ENCODE measurements at places on chromosomes 11 and 22.

- no peak for DNase-seq
Measured at GRCh38 chr11:131582021-131582525, 211.7 kb downstream of the NTM start.

GRCh38 chr11:123338997-123339752 is 90.9 kb upstream of the GRAMD1B start:
- no peak for DNase-seq

- no peak for DNase-seq
Measured at GRCh38 chr11:912266-912665, 1.7 kb upstream of the CHID1 start.

DNA sequence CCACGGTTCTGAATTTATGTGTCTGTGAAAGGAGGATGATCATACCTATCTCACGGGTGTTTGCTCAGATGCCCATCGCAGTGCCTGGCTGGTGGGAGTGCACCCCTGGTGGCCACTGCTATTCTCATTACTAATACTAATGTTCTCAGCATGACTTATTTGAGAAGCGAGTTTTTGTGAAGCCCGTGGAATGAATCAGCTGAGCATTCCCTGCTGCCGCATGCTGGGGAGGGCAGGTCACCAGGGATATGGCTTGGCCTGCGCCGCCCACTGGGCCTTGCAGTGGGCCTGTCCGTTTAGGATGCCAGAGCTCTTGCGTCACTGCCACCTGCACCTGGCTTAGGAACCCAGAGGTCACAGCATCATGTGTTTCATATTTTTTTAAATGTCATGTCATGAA is 16.9 kb downstream of the CTTN start:
- DNase-seq, result no peak

- DNase-seq, result no peak
Measured at GRCh38 chr11:105381941-105382340, 227.9 kb upstream of the GRIA4 start.

DNA sequence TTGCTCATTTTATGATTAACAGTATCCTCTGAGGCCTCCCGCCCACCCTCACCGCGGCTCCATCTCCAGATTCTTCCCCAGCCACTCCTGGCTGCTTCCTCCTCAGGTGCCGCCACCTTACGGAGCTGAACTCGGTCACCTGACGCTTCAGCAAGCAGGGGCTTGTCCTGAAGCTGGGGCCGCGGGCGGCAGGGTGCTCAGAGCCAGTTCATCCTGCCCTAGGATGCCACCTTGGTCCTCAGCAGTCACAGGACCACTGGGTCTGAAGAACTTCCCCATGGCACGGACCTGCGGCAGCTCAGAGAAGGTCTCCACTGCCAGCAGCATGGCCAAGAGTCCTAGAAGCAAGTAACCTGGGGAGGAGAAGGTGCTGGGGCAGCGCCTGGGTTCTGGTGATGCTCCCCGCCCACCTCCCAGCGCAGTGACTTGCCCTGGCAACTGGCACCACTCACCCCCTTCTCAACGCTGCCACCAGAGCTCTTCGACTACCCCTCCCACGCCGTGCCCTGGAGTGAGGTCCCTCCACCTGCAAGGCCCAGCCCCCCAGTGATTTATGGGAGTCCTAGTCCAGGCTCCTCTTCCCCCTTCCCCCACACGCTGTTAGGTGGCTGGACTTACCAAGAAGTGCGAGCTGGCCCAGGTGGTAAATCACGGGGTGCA is 2.6 kb downstream of the KCNK7 start:
- DNase-seq, result no peak

- no peak for DNase-seq
Measured at GRCh38 chr11:81966340-81966739, 767.3 kb downstream of the FAM181B start.

- DNase-seq, result no peak
Measured at GRCh38 chr11:128516886-128517285, 70.5 kb downstream of the ETS1 start.

GRCh38 chr11:78833237-78833636 is 258.6 kb upstream of the NARS2 start:
- DNase-seq, result no peak

GRCh38 chr11:96318850-96319249 is 24.1 kb downstream of the MAML2 start:
- DNase-seq, result no peak

DNA sequence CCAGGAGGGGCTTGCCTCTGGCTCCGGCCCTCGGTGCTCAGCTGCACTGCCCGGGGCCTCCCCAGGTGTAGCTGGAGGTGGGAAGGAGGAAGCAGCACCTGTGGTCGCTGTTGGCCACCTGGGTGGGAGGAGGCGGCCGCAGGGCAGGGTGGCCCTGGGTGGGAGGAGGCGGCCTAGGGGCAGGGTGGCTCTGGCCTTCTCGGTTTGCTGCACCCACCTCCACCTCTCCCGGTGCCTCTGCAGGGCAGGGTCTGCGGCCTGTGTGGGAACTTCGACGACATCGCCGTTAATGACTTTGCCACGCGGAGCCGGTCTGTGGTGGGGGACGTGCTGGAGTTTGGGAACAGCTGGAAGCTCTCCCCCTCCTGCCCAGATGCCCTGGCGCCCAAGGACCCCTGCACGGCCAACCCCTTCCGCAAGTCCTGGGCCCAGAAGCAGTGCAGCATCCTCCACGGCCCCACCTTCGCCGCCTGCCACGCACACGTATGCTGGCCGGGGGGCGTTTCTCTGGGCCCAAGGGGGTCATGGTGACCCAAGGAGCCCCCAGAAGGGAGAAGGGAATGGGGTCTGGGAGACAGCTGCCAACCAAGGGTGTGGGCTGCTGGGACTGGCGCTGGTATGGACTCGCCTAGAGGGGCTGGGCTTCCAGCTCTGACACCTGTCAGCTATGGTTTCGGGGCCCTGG is 20.6 kb downstream of the MUC5AC start:
- DNase-seq, result no peak

DNA sequence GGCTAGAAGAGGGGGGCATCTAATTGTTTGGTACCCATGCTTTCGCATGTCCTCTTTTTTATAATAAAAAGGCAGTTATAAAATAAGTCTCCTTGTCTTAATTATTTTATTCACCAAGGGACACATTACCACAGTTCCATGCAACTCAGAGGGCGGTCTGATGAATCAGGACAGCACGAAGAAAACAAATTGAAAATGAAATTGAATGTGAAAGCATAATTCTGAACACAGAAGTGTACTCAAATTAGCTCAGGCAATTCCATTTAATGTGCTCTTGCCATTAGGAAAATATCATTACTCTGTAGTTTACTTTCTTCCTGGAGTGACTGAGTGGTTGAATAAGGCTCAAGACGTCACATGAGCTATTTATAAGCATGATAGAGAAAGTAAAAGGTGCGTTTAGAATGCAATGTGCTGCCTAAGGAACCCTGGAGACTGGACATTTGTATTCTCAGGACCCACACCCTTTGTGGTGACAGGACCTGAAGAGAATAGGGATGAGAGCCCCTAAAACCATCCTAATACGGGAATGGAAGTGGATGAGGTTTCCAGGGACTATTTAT is 59.6 kb downstream of the MTNR1B start:
- DNase-seq, result no peak

GRCh38 chr11:109815500-109816150 is 277.6 kb upstream of the ZC3H12C start:
- DNase-seq, result no peak

GRCh38 chr22:47000888-47001287 is 238.4 kb downstream of the TBC1D22A start:
- no peak for DNase-seq

DNA sequence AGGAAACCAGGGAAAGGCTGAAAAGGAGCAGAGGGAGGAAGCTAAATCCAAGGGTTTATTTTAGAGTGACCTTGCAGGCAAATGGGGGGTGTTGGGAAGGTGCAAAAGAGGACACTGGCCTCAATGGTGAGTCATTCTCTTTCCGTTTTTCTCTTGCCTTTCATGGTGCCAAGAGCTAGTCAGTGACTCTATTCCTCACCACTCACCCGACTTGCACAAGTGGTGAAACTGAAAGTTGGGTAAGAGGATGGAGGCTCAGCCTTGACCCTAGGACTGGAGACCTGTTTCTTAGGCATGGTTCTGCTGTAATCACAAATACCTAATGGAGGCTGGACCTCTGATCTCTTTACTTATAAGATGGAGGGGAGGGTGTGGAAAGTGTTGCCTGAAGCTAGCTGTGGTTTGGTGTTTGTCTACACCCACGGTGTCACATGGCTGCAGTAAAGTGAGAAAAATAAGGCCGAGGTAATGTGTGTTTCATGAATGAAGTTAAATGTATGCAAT is 67.3 kb upstream of the CREB3L1 start:
- no peak for DNase-seq

DNA sequence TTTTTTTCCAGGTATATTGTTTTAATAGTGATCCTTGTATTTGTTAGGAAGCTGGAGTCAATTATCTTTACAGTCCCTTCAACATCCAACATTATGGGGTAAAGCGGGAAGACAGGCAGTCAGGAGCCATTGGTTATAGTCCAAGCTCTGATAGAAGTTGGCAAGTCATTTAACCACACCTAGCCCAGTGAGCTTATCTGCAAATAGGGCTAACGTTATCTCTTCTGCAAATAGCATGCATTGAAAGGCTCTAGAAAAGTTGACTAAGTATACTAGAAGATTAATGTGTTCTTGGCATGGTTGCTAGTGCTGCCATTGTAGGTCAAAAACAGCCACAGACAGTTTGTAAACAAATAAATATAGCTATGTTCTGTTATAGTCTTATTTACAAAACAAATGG is 520.7 kb downstream of the OPCML start:
- DNase-seq, result no peak

GRCh38 chr22:47063071-47063509 is 300.6 kb downstream of the TBC1D22A start:
- no peak for DNase-seq

DNA sequence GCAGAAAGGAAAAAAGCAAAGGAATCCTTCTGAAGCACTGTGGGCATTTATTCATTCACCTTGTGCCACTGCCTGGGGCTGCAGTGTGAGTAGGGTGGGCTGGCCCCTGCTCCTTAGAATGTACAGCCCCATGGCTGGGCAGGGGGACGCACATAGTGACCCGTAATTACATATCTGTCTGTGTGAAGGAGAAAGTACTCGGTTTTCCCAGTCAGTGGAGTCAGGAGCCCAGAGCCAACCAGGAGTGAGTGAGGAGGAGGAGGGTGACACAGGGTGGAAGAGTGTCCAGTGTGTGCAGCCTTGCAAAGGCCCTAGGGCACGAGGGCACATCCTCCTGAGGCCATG is 91.9 kb downstream of the CDKN1C start:
- DNase-seq, result no peak

GRCh38 chr11:112634995-112635737 is 326.1 kb upstream of the NCAM1 start:
- DNase-seq, result no peak

GRCh38 chr11:10134975-10135481 is 159.0 kb downstream of the SBF2 start:
- no peak for DNase-seq

DNA sequence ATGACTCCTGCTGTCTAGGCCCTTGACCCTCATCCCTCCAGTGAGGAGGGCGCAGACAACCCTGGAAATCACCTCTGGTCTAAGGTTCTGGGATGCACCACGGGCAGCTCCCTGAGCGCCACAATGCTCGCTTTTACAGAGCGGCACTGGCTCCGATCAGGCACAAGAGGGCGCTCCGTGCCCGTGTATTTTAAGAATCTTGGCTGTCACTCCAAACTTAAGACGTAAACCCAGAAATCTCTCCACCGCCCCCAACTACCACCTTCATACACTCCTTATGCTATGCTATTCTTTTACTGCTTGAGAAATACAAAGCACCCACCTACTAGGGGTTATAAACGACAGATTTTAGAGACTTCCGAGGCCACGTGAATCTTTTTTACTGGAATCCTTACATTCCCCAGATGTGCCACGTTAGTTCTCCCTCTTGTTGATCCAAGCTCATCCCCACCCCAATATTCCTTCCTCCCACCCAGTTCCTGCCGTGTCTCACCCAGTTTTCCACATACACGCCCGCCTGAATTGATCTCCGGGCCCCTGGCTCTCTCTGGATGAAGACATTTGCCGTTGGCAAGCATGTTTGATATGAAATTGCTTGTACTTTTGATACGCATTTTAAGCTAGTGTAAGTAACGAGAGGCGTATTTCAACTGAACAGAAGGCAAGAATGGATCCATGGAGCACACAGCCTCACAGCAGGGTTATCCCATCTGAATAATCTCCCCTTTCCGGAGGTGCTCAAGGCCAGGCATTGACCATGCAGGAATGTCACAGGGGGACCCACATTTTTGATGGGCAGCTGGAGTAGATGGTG is 453.5 kb downstream of the OPCML start:
- DNase-seq, result peak; percentile 45

DNA sequence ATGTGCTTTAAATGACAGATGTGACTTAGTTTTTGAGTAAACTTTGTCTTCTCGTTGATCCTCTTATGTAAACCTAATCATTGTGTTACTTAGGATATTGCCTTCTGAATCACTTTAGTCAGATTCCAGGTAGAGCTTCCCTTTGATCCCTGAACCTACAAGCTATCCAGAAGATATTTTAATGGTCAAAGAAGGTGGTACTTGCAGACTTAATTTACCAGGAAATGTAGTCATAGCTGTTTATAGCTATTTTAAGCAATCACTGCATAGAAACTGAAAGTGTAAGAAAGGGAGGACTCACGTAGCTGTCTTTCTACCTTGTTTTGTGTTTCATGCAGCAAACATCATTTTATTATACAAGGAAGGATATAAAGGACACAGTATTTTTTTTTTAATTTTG is 189.5 kb downstream of the DDX10 start:
- DNase-seq, result no peak

GRCh38 chr11:17414317-17414737 is 25.9 kb upstream of the KCNJ11 start:
- no peak for DNase-seq

DNA sequence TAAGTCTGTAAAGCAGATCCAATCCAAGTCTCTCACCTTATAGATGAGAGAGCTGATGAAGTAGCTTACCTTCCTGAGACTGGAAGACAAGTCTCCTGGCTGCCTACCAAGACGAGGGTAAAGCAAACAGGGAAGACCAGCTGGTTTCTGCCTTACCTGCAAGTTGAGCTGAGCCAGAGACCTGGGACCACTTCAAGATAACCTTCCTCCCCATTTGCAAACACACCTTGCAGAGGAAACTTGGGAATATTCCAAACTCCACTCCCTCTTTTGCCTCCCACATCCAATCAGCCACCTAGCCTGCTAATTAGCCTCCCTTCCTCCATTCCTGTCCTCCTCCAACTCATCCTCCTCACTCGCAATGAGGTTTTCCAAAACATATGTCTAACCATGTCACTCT is 23.4 kb upstream of the ROBO3 start:
- no peak for DNase-seq

DNA sequence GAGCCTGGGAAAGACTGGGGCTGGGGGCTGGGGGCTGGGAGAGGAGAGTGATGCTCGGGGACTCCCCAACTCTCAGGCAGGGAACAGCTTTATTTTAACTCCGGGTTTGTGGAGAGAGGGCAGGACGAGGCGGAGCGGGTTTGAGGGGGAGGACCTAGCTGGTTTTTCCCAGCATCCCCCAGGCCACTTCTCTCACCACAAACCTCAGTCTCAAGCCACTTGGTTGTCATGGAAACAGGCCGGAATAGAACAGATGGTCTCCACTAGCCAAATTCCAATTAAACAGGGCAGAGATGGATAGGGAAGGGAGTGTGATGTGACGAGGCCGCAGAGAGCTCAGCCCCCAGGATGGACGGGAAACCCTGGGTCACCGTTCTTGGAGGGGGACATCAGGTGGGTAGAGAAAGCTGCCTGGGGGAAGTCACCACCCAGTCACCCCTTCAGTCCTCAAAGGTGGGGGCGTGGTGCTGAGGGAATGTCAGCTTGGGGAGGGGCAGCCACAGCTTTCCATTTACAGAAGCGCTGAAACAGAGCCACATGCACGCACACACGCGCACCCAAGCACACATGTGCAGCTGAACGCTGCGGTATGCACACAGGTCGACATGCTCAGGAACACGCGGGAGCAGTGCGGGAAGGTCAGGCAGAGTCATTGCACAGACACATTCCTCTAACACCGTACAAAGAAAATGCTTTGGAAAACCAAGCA is 19.2 kb downstream of the NECTIN1 start:
- DNase-seq, result peak; percentile 86

Measured in left hindlimb (tissue), 1 donor.